EL (cell line): ENCODE measurements at places on chromosomes 6 and 20.

GRCh38 chr20:37407019-37407566 is 61.2 kb downstream of the SRC start:
- peak; percentile 47 for DNase-seq

DNA sequence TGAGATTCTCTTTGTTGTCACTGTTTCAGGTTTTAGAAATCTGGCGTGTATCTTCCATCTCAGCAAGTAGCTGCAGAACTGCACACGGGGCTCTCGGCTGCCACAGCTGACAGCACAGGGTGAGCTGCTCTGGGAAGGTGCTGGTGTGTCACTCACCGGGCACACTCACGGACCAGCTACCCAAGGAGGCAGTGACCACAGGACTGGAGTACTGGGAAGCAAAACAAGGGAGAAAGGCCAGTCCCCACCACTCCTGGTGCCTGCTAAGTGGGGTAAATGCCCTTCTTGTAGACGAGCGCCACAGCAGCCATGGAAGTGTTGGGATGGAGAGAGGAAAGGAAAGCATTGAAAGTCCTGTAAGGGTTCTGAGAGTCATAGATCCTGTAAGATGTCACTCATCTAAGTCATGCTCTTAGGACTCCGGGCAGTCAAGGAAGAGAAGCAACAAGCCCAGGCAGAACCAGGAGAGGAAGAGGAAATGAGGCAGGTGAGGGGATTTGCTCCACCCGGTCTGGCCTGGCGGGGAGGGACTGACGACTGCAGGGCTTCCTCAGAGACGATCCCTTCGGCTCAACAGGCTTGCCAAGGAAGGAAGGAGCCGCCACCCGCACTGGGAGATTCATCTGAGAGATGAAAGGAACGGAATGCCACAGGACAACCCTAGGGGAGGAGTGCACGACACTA is 48.1 kb downstream of the PRDM1 start:
- no peak for DNase-seq

- no peak for DNase-seq
These were observed 186.2 kb downstream of the HDGFL1 start for GRCh38 chr6:22755605-22756004.

GRCh38 chr20:62609279-62609720 is 33.0 kb upstream of the SLCO4A1 start:
- DNase-seq, result no peak

GRCh38 chr20:33518071-33518470 is 28.2 kb downstream of the CBFA2T2 start:
- peak; percentile 83 for DNase-seq

DNA sequence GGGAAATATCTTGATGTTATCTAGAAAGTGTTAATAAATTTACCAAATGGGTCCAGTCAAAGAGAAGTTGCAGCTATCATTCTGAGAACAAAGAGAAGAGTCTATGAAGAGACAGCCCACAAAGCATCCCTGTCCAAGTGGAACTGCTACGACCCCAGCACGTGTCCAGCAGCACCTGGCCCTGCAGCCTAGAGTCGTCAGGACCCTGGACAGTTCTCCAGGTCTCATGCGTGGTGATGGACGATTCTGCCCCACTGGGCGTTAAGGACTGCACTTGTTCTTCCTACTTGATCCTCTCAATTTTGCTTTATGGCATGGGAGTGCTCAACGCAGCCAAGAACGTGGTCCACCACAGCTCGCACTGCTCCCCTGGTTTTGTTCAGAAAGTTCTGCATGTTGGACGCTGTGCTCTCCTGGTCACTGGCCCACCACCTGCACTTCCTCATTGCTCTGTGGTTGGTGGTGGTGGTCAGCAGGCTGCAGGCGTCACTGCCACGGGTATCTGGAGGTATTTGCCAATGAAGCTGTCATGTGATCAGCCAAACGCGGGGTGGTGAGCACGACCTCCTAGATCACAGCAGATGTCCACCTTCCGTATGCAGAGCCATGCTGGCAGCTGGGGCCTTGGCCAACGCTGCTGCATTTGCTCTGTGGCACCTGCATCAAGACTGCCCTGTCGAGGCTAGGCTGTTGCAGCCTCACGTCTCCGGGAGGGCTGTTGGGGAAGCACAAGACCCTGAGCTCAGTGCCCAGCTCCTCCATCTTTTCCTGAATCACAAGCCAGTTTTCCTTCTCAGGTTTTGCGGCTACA is 356.4 kb downstream of the CDH4 start:
- DNase-seq, result peak; percentile 3

GRCh38 chr6:109808837-109809236 is 117.7 kb downstream of the FIG4 start:
- no peak for DNase-seq

- no peak for DNase-seq
These were observed 314.6 kb downstream of the THBS2 start for GRCh38 chr6:168939041-168939440.

DNA sequence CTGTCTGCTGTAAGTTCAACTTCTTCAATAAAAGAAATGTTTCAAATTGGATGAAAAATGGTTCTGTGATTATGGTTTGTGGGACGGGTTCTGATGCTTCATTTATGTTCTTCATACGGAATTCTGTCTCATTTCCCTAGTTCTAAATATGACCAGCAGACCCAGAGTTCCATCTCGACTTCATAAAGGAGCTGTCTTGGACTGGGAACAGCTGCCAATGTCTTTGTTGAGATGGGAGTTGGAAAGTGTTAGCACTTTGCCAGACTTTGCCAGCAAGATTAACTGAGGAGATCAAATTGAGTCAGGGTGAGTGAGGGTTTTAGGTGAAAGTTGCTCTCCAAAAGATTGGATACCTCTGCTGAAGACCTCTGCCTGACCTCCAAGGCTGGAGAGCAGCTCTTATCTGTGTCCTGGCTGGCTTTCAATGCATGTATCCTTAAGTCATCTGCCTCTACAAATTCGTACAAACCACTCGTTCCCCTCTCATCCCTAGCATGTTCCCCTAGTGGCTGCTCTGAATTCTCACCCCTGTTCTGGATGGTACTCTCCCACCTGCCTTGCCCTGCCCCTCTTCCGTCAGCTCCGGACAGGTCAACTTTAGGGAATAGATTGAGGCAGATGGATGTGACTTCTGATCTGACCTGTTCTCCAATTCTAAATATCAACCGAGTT is at the start of gene EFCAB8:
Gene EFCAB8, plus strand, starts transcription at position 223 of the 672 bp plus-strand sequence. CDS start 4,870 bp downstream, outside the sequence.
- no peak for DNase-seq

GRCh38 chr6:121479486-121480098 is 44.1 kb downstream of the GJA1 start:
- DNase-seq, result no peak

DNA sequence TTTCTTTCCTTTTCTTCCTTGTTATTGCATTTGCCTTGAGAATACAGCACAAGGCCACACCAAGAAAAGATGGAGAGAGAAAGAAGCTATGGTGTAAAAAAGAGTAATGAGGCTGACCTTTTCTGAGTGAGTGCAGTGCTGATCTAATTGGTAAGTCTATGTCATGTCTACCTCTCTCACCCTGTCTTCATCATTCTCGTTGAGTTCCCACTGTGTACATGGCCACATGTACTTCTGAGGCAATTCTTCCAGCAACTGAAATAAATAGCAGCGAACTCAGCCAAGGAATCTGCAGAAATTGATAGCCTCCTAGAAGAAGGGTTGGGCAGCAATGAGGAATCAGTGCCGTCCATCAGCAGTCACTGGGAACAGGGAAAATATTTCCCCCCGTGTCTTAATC is 367.2 kb upstream of the SPTLC3 start:
- DNase-seq, result no peak

GRCh38 chr6:84182001-84182400 is 45.4 kb downstream of the CEP162 start:
- DNase-seq, result no peak

DNA sequence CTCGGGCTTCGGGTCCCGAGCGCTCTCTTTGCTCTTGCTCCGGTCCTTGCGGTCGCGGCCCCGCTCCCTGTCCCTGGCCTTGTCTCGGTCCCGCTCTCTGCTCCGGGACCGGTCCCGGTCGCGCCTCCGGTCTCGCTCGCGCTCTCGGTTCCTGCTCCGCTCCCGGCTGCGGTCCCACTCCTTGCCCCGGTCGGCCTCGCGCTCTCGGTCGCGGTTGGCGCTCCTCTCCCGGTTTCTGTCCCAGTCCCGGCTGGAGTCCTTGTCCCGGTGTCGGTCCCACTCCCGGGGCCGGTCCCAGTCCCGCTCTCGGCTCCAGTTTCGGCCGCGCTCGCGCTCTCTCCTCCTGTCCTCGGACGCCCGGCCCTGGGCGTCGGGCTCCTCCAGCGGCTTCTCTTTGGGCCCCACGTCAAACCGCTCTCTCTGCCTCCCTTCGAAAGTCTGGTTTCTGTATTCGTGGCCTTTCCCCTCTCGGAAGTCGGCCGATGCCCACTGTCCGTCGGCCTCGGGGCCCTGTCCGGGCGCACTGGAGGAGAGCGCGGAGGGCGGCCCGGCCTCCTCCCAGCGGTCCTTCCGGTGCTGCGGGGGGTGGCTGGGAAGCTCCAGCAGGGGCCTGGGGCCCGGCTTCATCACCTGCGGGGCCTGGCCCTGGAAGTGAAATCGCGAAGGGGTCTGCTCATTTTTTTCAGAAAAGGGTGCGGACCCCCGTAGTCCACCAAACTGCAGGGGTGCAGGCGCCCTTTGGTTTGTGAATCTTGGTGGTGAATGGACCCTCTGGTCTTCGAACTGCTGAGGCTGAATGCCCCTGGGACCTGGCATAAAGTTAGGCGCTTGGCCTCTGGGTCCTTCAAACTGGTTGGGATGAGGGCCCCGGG is 17.9 kb upstream of the TCFL5 start:
- DNase-seq, result no peak

- no peak for DNase-seq
These were observed 108.2 kb downstream of the SASH1 start for GRCh38 chr6:148450866-148451265.

DNA sequence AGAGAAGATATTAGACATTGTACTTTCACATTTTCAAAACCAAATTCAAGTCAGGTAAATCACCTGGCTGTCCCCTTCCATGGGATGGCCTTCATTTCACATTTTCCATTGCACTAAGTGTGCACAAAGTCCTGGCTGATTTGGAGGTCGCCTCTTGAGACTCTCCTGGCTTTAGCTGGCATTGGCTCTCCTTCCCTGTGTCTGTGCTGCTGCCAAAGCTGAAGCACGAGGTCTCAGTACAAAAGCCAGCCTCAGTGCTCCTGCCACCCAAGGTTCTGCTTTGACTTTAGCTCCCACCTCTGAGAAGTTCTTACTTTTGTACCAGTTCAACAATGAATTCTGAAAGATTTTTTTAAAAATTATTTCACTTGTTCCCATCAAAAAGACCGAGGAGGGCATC is 289.2 kb upstream of the CNR1 start:
- DNase-seq, result no peak

DNA sequence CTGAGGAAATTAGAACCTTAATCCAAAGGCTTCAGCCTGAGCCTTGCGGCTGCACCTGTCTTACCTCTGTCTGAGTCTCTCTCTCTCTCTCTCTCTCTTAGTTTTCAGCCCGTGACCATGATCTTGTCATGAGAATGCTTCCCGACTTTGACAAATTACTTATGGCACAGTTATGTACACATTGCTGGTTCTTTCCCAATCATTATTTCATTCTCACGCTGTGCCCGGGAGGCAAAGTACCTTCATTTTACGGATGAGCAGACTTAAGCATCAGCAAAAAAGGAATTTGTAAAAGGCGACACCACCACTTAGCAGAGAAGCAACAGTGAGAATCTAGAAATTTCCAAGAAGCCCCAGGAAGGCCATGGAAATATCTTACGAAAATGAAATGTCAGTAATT is 54.6 kb downstream of the GMPR start:
- DNase-seq, result no peak

- no peak for DNase-seq
These were observed 20.8 kb downstream of the ATP9A start for GRCh38 chr20:51747182-51747911.

DNA sequence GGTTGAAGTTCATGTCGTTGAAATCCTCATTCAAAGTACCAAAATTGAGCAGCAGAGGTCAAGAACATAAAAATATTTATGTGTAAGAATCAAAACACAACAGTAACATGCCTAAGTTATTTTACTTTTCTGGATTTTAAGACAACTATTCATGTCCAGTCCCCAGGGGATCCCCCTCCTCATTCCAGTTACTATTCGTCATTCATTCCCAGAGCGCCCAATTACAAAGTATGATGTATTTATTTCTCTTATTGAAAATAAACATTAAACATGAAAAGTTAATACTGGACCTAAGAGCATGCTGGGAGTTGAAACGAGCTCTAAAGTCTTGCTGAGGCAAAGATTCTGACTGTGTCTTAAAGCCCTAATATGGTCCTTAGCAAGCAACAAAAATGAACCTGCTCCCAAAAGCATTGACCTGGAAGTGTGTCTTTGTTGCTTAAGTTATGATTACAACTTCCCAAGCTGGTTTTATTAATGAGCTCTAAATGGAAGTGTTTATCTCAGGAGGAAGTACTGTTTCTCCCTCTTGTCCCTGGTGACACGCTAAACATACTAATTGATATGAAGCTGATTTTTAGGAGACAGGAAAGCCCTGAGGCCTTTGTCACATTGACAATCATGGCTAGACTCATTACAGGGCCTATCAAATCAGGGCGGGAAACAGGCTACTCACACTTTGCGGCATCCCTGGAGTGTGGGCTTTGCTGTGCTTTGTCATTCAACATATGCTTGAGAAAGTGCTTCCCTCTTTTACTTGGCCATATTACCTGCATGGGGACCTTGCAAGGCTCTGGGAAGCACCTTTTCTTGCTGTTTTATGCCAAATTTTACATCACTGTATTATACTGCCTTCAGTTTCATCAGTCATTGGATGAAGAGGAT is 192.2 kb upstream of the DTNBP1 start:
- DNase-seq, result peak; percentile 13

DNA sequence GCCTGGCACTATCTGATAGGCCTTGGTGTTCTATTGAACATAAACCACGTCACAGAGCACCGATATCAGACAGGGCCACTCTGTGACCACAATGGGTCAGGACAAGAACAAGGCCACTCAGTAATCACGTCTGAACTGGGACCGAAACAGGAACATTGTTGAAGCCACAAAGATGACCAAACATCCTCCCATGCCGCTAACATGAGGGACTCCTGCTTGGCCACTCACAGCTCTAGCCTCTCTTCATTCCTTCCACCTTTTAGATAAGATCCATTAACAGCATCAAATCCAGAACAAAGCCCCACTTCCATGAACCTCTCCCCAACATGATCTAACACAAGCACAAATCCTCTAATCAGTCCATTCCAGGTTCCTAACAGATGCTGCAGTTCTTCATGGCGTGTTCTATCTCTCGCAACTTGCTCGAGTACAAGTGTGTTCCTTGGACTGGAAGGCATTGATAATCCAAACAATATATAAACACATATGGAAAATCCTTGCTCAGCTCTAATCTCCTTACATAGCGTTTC is 7.4 kb downstream of the SIRT5 start:
- DNase-seq, result no peak

- DNase-seq, result no peak
These were observed 3.6 kb downstream of the MAP3K7 start for GRCh38 chr6:90583179-90583835.

GRCh38 chr6:100161782-100162365 is 167.9 kb upstream of the MCHR2 start:
- no peak for DNase-seq
